ENCODE measurements at places on chromosomes 5 and 9. TPM values are rescaled to one million over a fixed set of nuclear protein-coding genes. Genes with fewer than 3 reads are reported as not detected.

- DNase-seq, result no peak
These were observed 256.3 kb downstream of the SMARCA2 start for GRCh38 chr9:2271426-2271825.

DNA sequence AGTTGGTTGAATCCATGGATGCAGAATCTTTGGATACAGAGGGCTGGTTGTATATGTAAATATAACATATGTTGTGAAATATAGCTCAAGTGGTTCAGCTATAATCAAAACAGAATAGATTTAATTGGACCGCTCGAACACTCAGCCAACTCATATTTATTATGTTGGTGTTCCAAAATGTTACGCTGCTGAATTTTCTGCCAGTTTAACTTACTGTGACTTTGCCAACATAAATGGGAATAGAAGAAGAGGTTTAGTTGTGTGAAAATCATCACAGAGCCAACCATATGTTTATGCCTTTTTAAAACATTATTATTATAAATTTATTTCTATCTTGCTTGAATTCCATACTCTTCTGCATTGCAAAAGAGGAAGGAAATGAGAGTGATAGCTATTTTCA is 178.2 kb upstream of the FBXL7 start:
- DNase-seq, result no peak

DNA sequence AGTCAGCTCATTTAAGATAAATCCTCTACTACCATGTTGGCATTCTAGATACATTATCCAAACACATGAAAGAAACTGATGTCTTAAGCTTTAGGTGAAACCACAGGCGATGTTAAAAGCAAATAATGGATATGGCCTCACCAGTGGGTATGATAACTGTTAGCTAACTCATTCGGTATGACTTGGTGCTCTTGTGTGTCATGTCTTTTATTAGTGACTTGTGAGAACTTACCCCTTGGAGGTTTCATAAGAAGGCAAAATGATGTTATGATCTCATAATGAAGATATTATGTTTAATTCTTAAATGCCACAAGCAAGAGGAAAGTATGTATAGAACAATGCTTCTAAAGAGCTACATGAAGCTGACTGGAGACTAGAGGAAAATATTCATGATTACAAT is 1227.0 kb downstream of the EFNA5 start:
- DNase-seq, result no peak

- DNase-seq, result peak; percentile 27
These were observed 29.5 kb upstream of the APC start for GRCh38 chr5:112708103-112708622.

DNA sequence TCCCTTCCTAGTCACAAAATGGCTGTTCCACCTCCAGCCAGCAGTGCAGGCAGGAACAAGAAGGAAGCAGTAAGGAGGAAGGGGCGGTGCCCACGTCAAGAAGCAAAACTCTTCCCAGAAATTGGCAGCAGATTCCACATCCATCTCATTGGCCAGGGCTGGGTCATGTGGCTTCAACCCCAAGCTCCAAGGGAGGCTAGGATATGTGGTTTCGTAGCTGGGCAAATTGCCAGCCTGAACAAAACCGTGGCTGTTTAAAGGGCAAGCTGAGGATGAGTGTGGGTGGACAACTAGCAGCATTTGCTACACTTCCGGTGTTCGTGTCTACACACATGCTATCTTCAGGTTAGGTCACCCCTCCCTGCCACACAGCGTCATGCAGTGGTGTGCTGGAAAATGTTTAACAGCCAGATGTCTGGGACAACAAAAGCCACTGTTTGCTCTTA is 92.1 kb upstream of the MAP1B start:
- DNase-seq, result peak; percentile 45

- peak; percentile 69 for DNase-seq
These were observed 75.5 kb downstream of the MAPKAP1 start for GRCh38 chr9:125631391-125632085.

- DNase-seq, result no peak
These were observed 2.9 kb downstream of the GNPDA1 start for GRCh38 chr5:142009886-142010285.

DNA sequence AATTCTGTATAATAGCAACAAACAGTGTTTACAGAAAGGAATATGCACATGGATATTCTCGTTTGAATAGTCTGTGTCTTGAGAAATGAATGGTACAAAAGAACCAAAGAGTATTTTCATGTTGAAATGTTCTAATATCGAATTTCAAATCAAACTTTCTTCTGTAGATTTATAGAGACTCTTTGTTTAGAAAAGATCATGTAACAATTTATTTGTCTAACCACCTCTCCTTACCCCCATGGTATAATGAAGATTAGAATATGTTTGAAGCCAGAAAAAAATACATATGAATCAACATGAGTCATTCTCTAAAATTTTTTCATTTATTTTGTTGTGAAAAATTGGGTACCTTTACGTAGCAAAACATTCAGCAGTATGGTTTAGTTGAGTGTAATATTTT is 285.6 kb downstream of the PRR16 start:
- DNase-seq, result no peak

DNA sequence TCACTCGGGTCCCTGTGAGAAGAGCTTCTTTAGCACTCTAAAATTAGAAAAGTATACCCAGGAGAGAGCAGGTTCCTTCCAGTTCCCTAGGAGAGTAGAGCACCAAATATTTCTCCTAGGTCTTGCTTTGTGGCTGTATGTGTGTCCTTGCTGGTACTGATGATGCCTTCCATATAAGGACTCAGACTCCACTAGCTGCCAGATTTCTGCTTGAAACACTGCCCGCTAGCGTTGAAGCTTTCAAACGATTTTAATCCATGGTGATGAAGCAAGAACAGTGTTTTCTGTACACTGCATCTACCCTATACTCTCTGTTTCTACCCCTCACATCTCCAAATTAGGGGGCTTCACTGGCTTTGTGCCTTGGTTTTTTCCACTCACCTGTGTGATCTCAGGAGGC is 2.4 kb upstream of the SMC2 start:
- DNase-seq, result no peak

GRCh38 chr5:169545762-169546161 is 37.8 kb upstream of the SPDL1 start:
- no peak for DNase-seq

DNA sequence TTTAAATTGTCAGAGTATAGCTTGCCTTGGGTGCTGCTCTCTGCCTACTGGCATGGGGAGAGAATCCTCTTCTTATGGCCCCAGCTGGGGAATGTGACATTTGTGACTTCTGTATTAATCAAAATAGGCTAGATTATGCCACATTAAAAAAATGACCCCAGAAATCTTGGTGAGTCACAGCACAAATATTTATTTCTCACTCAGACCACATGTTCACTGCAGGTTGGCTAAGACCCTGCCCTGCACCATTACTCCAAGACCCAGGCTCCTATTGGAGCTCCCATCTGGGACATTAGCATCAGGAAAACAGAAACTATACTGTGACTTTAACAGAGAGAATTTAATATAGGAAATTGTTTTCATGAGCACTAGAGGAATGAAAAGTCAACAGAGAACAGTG is 16.6 kb upstream of the WHRN start:
- DNase-seq, result no peak

DNA sequence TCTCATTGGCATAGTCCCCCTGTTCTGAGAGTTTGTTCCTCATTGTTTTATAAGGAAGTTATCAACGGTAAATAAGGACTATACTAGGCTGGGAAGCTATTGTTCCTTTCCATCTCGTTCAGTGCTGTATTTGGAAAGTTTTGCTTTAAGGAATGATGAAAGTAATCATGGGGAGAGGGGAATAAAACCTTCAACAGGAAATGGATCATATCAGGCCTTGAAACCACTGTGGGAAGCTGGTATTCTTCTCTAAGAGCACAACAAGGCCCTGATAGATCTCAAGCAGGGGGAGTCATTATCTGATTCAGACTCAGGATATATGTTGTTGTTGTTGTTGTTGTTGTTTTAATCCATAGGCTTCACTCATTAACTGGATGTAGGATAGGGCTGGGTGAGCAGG is 474.5 kb downstream of the ENC1 start:
- no peak for DNase-seq

- no peak for DNase-seq
These were observed 33.9 kb downstream of the RAD23B start for GRCh38 chr9:107316795-107317661.

DNA sequence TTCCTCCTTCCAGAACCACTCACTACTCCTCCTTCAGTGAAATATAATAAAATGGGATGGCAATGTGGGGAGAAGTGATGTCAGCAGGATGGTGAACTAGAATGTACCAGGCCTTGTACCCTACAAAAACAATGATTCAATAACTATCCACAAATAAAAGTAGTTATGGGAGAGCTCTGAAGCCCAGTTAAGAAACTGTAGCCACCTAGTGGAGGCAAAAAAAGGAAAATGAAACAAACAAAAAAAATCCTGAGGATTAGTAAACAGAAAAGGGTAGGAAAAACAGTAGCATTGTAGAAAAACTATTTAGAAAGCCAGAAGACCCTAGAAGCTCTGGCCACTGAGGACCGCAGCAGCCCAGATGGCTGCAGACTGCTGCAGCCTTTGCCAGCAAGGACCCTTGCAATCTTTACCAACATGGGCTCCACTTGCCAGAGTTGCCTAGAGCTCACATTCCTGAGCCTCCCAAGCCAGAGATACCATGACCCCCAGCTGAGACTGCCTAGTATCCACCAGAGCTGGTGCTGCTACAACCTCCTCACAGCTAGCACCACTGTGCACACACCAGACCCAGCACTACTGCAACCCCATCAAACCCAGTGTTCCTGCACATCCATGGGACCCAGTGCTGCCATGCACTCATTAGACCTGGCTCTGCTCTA is 259.7 kb upstream of the MSX2 start:
- peak; percentile 25 for DNase-seq

DNA sequence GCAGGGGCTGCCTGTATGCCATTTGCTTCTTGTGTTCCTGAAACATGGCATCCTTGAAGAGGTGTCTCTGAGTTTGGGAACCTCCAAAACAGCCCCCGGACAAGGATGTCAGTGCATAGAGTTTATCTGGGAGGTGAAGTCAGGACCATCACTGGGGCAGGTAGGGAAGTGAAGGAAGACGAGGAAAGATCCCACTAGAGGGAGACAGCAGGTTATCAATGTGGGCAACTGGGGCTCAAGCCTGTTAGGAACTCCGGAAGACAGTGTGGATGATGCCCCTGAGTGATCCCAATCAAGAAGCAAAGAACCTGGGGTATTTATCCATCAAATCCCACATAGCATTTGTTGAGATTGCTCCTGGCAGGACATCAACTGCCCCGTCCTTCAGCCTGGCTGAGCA is 233.1 kb downstream of the AGTPBP1 start:
- DNase-seq, result no peak

DNA sequence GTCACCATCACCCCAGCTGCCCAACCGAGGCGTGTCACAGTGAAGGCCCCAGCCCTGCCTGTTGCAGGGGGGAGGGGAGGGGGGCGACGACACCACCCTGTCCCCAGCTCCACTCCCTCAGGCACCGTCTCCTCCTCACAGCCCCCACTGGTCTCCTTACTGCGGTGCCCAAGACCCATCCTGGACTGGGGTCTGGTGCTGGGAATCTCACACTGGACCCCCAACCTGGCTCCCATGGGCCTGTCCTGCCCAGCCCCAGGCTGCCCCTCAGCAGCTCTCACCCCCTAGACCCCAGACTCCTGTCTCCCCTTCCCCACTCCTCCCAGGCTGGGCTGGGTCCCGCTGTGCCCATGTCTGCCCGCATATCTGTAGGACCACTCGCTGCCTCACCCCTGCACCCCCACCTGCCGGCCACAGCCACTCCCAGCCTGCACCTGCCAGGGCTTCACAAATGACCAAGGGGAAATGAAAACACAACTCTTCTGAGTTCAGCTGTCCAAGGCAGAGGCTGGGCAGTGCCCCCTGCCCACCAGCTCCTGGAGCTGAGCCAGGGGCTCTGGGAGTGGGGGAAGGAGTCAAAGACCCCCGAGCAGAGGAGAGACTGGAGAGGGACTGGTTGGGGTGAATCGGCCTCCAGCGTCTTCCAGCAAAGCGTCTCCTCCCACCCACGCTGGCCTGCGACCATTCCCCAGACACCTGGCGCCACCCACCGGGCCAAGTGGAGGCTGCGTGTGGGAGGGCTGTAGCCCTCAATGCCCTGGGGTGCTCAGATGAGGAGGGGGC is 32.6 kb upstream of the EGFL7 start:
- peak; percentile 61 for DNase-seq

DNA sequence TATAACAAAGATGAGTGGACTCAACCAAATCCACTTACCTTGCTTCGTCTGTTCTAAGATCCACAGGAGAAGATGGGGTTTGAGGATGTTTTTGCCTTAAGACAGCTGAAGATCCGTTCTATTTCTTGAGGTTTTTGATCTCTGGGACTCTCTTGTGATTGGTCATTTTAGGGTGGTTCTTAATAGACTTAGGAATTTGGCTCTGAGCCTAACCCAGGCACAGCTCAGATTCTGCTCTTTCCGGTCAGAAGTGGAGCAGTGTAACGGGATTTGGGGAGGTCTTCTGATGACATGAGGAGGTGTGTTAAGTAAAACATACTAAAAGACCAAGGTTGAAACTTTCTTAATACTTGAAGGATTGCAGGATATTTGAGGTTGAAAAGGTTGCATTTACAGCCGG is 166.9 kb downstream of the DMRT2 start:
- no peak for DNase-seq

GRCh38 chr5:149238540-149238939 is 33.1 kb upstream of the AFAP1L1 start:
- DNase-seq, result no peak

GRCh38 chr5:6703806-6704205 is 9.4 kb upstream of the TENT4A start:
- DNase-seq, result no peak

GRCh38 chr5:264338-264737 is 7.1 kb upstream of the PDCD6 start:
- DNase-seq, result no peak

DNA sequence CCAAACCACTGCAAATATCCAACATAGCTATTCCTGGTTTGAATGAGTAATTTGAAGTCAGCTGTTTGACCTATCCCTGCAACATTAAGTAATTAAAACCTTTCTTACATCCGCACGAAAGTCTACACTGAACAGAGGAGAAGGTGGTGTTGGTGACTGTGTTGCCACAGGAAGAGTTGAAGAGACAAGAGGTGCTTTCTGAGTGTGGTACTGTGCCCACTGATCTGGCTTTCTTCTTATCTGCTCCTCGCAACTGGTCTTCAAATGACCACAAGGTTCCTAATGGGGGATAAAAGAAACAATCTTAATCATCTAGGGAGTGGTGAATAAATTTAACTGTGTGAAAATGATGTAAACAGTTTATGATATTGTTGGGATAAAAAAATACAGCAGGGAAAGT is 29.4 kb upstream of the PDCL start:
- no peak for DNase-seq

- no peak for DNase-seq
These were observed 107.4 kb downstream of the ZNF462 start for GRCh38 chr9:106970219-106970975.

GRCh38 chr9:99572567-99572966 is 249.1 kb upstream of the NR4A3 start:
- no peak for DNase-seq

- DNase-seq, result no peak
These were observed 42.7 kb downstream of the PTGES start for GRCh38 chr9:129710169-129710453.

The ADGRD2 gene
- not detected for total RNA-seq

The NTNG2 gene
- total RNA-seq, result not detected

The ZNF367 gene
- total RNA-seq, result 18.7 TPM

The ZNF484 gene
- total RNA-seq, result 1.8 TPM

The C9orf153 gene
- 0.56 TPM for total RNA-seq

The LRRC26 gene
- 0.44 TPM for total RNA-seq

The PCDHGA9 gene
- total RNA-seq, result 0.31 TPM

The OXCT1 gene
- 0.16 TPM for total RNA-seq

The CCL27 gene
- not detected for total RNA-seq

The PTCH1 gene
- 6.6 TPM for total RNA-seq

The HMMR gene
- 18.3 TPM for total RNA-seq

Data from HT-29 (cell line).